Suprapubic skin (tissue), 4 donors: ENCODE measurements at places on chromosomes 1 and 21. TPM values are rescaled to one million over a fixed set of nuclear protein-coding genes. Genes with fewer than 3 reads are reported as not detected.

DNA sequence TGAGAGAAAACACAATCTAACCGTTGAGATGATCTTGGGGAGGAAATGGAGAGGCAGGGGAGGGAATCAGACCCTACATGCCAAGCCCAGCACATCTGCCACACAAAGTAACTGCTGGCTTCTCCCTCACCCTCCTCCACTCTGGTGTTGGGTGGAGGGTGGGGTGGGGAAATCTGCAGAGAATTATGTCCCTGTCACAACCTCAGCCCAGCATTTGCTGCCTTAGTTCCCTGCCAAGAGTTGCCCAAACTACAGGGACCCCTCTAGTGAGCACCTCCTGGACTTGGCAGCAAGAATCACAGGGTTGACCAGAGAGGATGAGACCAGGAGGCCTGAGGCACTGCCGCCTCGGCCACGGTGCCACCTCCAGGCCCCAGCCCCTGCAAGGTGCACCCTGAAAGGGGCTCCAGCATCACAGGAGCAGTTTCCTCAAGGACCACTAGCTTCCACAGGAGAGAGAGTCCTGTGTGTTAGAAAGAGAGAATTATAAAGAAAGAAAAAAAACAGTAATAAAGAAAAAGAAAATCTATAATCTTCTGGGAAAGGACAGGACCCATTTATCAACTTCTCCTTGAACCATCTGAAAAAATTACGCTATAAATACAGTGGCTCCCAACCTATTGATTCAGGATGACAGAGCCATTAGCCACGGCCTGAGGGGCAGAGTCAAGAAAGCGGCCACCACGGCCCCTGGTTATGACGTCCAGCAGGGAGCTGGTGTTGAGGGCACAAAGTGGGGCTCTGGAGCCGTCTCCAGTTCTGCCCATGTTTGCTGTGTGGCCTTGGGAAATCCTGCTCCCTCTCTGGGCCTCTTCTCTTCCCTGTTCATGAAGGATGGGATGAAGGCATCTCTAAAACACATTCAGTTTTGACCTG lies 451.7 kb downstream of the MATN1 start:
- H3K27me3 ChIP-seq: no peaks in the 10 kb centered on the region
- no peaks in the 10 kb centered on the region for H3K36me3 ChIP-seq
- no peak overlapping the region for H3K4me3 ChIP-seq

GRCh38 chr1:207302618-207303393 lies 18.7 kb upstream of the CD55 start:
- no peak for DNase-seq
- no peaks in the 10 kb centered on the region for H3K36me3 ChIP-seq
- H3K27me3 ChIP-seq: no peaks in the 10 kb centered on the region

Gene BACE2
- total RNA-seq: 23.9 TPM

Gene AADACL3
- 46.0 TPM for total RNA-seq

DNA sequence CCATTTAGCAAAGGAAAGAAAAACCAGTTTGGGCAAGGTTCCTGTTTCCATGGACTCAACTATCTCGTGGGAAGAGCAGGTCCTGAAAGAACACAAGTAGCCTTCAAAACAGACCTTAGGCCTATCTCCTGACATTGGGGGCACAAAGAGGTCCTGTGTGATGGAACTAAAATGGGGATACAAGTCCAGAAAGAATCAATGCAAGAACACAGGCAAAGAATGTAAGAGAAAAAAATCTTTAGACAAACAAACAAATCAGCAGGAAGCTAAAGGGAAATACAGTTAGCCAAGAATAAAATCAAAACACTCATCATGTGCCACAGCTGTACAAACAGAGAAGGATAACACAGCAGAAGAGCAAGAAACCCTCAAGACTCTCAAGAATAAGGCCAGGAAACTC lies 28.2 kb downstream of the SLC30A10 start:
- no peak overlapping the region for H3K4me3 ChIP-seq
- no peaks in the 10 kb centered on the region for H3K36me3 ChIP-seq
- no peaks in the 10 kb centered on the region for H3K4me1 ChIP-seq
- DNase-seq: no peak
- no peaks in the 10 kb centered on the region for H3K27me3 ChIP-seq

GRCh38 chr1:172169836-172170235 lies 250.6 kb upstream of the C1orf105 start:
- H3K4me3 ChIP-seq: no peak overlapping the region
- H3K36me3 ChIP-seq: no peaks in the 10 kb centered on the region
- DNase-seq: no peak
- H3K27ac ChIP-seq: no peak overlapping the region

Gene TRIM46
- total RNA-seq: 0.34 TPM

Gene IVL
- 213 TPM for total RNA-seq

DNA sequence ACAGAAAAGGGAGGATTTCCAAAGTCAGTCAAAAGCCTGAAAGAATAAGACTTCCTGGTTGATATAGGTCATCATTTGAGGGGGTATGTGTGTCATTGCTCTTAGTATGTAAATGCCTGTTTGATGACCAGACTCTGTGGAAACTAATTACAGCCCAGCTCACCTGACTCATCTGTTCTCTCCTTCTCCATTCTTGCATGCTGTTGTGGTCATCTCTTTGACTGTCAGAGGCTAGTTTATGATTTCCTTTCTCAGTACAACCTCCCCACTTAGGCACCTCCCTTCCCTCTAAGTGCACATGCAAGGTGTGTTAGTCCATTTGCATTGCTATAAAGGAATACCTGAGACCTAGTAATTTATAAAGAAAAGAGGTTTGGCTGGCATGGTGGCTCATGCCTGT lies 2.4 kb upstream of the C1orf116 start:
- no peak overlapping the region for H3K4me3 ChIP-seq
- H3K36me3 ChIP-seq: no peaks in the 10 kb centered on the region
- H3K27ac ChIP-seq: no peak overlapping the region
- DNase-seq: no peak
